Choroid plexus epithelial cell (primary cell): ENCODE measurements at places on chromosomes 6 and 20.

DNA sequence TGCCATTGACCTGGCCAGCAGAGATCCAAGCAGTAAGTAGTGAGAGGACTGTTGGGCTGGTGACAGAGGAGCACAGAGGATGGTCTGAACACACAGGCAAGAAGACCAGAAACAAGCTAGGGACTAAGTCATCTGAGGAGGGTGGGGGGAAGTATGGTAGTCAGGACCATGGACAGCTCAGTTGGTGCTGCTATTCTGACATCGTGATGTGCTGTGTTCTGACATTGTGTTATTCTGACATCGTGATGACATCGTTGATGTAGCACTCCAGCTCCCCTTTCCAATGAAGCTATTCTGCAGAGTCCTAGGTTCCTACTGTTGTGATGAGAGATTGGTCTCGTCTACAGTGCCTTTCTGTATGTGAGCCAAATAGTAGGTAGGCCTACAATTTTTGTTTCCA is 28.7 kb downstream of the CFAP206 start:
- DNase-seq: peak; percentile 82

DNA sequence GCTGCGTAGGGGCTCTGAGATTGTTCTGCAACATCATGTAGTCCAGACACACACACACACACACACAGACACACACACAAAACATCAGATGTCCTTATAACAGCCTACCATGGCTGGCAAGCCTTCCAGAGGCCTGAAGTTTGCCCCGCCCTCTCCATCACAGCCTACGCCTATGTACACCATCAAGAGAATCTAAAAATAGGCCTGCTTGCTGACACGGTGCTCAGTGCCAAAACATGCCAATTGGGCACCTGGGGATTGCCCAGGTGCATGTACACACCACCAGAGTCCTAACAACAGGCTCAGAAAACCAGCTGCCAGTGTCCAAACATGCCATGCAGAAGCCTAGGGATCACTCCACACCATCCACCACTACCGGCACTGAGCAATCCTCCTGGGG is 391.7 kb upstream of the SPTLC3 start:
- no peak for DNase-seq

- no peak for DNase-seq
These were observed 52.0 kb upstream of the ISM1 start for GRCh38 chr20:13169086-13169485.

DNA sequence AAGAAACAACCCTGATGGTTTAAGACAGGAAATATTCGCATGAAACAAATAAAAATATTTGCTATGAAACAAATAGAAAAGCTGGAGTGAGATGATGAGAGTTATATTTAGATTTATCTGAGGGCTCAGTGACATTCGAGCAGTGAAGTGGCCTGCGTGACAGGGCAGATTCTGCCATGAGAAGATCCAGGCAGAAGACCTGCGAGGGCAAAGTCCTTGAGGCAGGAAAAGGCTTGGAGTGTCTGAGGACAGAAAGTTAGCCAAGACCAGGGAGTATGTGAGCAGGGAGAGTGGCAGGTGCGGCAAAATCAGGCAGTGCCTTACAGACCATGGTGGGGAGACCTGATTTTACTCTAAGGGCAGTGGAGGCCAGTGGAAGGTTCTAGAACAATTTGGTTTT is 66.9 kb upstream of the RIN2 start:
- no peak for DNase-seq

GRCh38 chr6:7628909-7629308 is 38.9 kb downstream of the SNRNP48 start:
- no peak for DNase-seq

GRCh38 chr6:15916581-15916980 is 212.3 kb upstream of the MYLIP start:
- no peak for DNase-seq

- DNase-seq: no peak
These were observed 333.3 kb upstream of the HSF2 start for GRCh38 chr6:122066200-122066599.

GRCh38 chr6:34114695-34115402 is 31.0 kb downstream of the GRM4 start:
- DNase-seq: no peak

GRCh38 chr6:160929361-160929760 is 62.2 kb upstream of the MAP3K4 start:
- no peak for DNase-seq

DNA sequence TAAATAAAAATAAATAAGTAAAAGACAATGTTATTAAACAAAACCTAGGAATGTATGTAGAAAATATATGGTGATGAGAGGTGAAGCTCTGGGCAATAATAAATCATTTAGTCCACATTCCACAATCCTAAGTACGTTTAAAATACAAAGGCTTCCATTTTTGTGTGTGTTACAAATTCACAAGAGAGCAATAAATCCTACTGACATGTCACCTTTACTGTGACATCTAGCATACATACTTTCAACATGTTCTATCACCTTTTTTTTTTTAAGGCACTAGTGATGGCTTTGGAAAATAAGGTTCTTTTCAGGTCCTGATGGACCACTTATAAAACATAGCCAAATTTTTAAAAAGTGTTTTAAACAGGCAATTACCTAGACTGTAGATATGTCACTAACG is 12.0 kb downstream of the REV3L start:
- DNase-seq: no peak

DNA sequence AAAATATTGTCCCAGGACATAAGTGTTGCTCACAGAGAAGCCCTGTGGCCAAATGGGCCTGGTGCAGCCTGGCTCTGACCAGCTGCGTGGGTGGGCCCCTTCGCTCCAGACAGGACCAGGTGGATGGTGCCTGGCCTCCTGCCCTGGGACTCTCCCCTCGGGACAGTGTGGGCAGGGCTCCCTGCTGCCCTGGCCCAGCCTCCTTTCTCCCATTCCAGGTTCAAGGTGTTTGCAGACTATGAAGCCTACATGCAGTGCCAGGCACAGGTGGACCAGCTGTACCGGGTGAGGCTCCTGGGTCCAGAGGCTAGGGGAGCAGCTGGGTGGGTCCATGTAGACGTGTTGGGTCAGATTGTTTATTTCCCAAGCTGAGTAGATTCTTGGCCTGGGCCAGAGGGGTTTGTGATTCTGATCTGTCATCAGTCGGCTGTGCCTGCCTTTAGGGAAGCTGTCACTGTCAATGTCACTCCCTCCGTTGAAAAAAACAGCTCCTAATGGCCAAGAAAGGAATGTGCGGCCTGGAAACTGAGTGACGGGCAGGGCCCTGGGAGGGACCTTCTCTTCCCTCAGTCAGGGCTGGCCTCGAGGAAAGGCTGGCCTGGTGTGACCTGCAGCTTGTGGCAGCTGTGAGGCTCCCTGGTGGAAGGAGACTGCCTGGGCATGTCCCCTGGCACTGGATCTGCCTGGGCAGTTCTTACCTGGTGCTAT is 47.7 kb downstream of the PYGB start:
- no peak for DNase-seq

- no peak for DNase-seq
These were observed 51.1 kb upstream of the MYL9 start for GRCh38 chr20:36490191-36490590.

DNA sequence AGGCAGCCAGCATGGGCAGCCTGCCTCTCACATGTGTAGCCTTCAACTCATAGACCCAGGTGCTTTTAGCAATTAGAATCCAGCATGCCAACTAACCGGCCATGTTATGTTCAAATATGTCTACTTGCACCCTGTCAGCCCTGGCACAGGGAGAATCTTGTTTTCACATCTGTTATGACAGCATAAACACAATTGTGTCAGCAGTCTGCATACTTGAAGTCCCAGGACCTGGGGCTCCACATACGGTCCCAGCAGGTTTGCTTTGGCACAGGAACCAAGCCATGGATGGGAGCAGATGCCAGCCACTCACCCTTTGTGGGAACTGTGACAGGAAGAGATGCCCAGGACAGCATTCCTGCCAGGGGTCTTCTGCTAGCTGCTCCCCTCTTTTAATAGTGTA is 67.2 kb upstream of the SYNDIG1 start:
- DNase-seq: no peak

- peak; percentile 80 for DNase-seq
These were observed 52.2 kb downstream of the MARCKS start for GRCh38 chr6:113909224-113909856.

DNA sequence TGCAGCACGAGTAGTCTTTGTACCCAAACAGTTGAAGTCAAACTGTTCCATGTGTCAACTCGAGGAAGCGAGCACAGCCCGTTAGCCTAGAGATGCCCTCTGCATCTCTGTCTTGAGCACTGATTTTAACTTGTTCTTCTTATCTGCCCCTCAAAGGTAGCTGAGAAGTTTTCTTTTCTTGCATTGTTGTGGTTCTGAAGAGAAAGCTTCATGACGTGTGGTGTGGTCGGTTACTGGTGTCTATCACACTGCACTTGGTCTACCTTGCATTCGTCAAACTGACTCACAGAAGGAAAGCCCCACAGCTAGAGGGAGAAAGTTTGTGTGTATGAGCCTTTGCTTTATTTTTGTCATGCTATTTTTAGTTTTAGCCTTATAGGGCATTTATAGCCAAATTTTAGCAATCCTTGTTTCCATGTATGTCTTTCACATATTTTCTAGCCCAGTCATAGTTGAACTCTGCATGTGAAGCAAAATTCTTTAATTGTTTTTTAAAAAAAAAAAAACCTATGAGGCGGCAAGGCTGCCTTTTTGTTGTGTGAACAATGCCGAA is 115.1 kb downstream of the JAG1 start:
- DNase-seq: peak; percentile 97

DNA sequence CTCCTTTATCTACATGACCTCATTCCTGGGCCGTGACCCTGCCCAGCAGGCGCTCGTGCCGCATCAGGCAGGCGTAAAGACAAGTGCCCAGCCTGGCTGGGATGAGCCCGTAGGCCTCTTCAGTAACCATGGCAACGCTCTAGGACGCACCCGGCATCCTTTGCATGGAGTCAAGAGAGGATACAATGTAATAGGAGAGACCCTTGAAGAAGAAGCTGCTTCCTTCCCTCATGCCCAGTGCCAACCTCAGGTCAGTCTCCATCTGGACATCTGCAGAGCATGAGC is 5.0 kb upstream of the LSM14B start:
- no peak for DNase-seq

DNA sequence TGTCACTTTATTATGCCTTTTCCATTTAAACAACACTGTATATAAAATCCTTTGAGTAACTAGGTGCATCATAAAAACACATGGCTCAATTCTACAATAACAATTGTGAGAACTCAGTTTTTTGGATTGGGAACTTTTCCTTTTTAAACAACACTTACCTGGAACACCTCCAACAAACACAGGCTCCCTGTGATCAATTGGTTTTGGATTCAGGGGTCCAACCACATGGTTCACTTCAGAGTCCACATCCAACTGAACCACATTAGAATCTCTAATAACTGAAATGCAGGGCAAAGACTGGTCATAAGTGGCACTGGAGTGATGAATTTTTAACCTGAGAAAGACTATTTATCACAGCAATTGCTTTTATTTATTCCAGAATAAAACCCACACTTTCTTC is 26.5 kb downstream of the FAM229B start:
- DNase-seq: no peak

- peak; percentile 17 for DNase-seq
These were observed 65.8 kb downstream of the BTBD9 start for GRCh38 chr6:38573801-38574395.

- no peak for DNase-seq
These were observed 99.5 kb downstream of the PRDM1 start for GRCh38 chr6:106185615-106186014.

- DNase-seq: peak; percentile 88
These were observed 423.7 kb upstream of the MARCKS start for GRCh38 chr6:113433335-113433991.

- DNase-seq: peak; percentile 62
These were observed at the start of gene GID8 for GRCh38 chr20:62938105-62938888. GID8 (plus strand) TSS chr20:62938147; CDS start chr20:62941503, 3,356 bp downstream.

GRCh38 chr6:14865531-14866100 is 380.3 kb upstream of the JARID2 start:
- DNase-seq: peak; percentile 12

DNA sequence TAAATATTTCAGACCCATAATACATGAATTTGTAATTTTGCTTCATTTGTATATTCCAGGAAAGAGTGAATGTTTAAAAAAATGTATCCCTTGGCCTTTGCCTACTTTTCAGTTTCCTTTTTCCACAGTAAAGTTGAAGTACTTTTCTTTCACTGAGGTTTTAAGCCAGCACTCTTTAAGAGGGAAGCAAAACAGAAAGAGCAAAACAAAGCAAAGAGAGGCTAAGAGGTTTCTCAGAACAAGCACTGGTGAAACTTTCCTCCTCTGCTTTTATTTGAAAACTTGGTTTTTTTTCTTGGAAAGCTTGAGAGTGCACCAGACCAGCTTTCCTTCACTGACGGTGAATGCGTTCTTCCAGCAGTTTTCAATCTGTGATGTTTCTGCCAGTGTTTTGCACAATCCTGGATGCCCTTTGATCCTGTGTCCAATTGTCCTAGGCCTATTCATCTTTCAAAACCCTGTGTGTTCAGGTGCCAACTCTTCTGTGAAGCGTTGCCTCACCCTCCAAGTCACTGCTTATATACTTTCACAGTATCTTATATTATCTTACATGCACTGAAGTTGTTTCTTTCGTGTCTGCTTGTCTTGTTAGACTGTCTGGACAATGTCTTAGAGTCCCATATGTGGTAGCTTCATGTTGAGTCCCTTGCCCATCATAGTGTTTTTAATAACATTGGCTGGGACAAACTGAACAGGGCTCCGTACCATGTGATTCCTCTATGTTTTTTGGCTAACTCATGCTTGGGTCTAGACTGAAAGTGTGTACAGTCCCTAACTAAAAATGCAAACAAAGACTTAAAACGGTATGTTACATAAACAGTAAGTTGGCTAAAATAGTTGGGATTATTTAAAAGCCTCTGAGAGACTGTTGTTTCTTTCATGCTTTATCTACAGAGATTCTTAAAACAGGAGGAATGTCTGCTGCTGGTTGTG is 1.9 kb downstream of the RNF217 start:
- DNase-seq: peak; percentile 63

DNA sequence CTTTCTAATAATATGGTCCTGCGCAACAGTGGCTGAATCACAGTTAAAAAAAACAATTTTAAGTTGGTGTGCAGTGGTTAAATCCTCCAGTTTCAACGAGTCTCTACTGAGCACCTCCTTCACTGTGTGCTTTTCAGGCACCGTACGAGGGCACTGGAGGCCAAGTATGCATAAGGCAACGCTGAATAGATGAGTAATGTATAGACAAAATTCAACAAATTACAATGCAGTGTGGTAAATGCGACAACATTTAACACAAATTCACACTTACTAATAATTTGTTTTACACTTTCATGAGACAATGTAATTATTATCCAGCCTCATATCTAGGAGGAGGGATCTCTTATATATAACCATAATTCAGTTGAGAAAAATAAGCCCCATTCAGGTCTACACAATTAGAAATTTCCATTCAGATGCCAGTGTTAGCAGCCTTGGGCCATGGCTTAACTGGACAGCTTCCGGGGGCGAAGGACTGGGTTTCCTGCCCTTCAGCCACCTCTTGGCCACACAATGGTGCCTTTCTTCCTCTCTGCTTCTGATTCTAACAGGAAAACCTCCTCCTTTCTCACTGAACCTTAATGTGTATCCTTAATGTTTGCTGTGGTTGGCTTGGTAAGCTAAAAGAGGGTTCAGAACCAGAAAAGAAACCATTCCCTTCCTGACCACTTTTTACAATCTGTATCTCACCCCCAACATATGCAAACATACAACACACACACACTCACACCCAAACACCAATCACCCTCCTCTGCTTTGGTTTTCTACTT is 51.9 kb downstream of the B4GALT5 start:
- DNase-seq: no peak

- no peak for DNase-seq
These were observed 27.3 kb upstream of the TCP11 start for GRCh38 chr6:35168461-35168861.
